Activated CD8-positive, alpha-beta memory T cell treated with anti-CD3 and anti-CD28 coated beads for 1 hour (primary cell): ENCODE measurements at places on chromosomes 3 and 15.

DNA sequence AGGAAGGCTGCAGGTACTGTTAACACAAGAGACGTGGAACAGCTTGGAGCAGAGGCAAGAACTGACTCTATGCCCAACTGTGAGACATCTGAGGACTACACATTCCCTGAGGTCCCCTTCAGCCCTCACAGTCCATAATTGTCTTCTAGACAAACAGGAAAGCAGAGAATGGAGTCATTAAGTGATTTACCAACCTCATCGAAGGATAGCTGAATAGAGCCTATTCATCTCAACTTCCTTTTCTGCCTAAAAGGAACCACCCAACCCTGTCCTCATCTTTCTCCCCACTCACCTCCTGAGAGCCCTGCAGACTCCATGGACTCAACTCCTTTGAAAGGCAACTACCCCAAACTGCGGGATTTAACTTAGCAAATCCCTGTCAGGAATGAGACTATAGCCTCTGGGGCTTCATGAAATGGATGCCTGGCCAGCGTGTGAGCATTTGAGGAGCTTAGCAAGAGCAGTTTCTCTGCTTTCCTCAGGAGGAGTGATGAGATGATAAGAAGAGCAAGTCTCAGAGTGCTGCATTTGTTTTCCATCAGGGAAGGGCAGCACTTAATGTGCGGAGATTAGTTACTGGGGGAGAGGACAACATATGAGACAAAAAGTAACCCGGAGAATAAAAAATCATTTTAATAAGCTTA, 61.5 kb upstream of the FILIP1L start:
- DNase-seq = no peak

DNA sequence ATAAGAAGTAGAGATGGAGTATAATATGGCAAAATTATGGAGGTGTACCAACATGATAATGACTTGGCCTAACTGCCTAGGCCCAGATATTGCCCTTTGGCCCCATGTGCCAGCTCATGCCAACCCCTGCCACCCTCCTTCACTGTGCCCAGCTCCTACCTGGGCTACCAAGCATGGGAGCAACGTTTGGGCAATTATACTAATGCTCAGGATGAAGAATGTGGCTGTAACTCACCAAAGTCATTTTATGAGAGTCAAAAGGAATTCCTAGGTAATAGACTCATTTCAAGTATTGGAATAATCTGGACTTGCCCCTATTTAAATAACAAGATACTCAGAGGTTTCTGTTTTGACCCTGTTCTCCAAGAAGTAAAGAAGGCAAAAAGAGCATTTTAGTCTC, 240.2 kb upstream of the IL12A start:
- no peak for DNase-seq

DNA sequence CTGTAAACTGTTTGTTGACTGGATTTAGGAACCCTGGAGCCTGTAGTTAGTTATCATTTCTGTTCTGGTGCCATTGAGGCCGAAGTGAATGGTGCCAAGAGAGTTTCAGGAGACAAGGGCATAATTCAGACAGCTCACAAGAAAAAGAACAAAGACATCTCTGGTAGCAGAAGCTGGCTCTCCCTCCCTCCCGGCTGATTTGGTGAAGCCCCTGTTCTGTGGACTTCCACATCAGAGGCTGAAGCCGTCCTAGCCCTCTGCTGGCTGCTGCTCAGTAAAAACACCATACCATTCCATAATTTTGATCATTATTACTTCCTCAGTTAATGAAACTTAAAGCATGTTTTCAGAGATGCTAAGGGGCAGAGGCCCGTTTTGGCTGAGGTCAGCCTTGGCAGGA, 381.2 kb upstream of the WNT5A start:
- no peak for DNase-seq

- no peak for DNase-seq
Observed at GRCh38 chr3:178847190-178847589, 224.4 kb downstream of the ZMAT3 start.

GRCh38 chr15:54514601-54515000, 536.4 kb downstream of the UNC13C start:
- DNase-seq = no peak

DNA sequence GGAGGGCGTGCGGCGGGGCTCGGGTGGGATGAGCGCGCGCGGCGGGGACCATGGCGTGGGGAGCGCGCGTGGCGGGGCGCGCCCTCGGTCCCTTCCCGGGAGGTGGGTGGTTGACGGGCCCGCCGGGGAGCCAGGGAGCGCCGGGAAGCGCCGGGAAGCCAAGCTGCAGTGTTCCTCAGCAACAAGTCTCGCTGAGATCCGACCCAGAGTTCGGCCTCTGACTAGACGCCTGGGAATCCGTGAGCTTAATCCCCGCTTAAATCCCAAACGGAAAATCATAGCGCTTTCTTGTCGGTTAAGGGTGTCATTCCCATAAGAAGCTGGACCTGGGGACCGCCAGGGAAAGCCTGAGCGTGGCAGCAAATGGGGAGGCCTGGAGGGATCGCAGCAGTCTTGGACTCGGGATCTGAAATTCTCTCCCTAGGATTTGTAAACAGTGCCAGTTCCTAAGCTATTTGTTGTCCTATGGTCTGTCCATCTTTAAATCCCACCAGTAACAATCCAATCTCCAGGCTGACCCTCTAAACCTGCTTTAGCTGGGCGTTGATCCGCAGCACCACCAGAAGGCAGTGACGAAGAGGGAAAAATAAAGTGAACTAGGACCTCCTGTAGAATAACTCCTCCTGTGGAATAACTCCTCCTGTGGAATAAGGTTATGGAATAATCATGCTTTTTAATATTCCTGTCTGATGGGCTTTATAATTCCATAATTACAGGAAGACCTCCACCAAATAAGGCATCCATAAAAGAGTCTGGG, 570 bp upstream of the NEDD4 start:
- DNase-seq = no peak

- DNase-seq = no peak
Observed at GRCh38 chr3:341998-342397, 145.4 kb downstream of the CHL1 start.

GRCh38 chr3:99481561-99481960, 156.8 kb upstream of the COL8A1 start:
- DNase-seq = no peak

DNA sequence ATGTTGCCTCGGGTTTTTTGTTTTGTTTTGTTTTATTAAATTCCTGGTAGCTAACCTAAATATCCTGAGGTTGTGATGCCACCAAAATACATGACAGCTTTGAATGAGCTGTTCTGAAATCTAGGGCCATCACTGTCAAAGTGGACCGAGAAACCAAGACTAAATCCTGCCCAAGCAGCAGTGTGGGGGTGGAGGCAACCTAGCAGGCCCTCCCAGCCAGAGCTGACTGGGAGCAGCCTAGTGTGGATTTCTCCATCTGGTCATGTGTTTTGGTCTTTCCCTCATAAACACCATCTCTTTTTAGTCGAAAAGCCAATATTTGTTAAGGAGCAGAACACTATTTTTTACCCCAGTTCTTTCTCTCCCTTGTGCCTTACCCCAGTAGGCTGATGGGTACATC, 52.2 kb downstream of the LARS2 start:
- DNase-seq = no peak

DNA sequence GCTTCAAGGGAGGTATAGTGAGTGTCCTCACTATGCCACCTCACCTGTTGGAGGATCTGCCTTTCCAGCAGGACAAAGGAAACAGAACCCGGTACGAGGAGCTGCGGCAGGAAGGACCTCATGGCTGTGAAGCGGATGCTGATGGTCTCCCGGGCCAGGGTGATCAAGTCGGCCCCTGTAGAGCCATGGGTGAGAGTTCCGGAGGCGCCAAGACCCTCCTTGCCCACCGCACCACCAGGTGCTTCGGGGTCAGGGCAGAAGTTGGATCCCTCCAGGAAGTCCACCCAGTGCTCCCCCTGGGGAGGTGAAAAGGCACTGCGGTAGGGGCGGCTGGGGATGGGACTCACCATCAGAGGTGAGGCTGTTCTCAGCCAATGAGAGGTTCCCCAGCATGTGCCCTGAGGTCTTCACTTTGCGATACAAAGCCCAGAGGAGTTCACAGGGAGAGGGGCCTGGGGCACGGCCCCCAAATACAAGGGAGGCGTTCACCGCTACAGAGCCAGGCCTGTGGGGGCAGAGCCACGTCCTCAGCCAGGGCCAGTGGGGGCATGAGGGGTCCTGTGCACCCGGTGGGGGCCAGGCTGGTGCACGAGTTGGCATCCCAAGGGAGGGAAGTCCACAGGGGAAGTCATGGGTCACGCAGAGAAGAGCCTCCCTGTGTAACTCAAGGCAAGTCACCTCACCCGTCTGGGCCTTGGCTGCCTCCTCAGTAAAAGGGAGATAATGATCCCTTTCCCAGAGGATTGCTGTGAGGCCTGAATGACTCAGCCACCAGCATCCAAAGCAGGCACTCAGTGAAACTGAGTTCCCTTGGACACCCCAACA, 27.7 kb downstream of the C15orf39 start:
- no peak for DNase-seq
